ENCODE measurements at places on chromosomes 4 and X. TPM values are rescaled to one million over a fixed set of nuclear protein-coding genes. Genes with fewer than 3 reads are reported as not detected.

The SMARCA5 gene
- 31.6 TPM for total RNA-seq

DNA sequence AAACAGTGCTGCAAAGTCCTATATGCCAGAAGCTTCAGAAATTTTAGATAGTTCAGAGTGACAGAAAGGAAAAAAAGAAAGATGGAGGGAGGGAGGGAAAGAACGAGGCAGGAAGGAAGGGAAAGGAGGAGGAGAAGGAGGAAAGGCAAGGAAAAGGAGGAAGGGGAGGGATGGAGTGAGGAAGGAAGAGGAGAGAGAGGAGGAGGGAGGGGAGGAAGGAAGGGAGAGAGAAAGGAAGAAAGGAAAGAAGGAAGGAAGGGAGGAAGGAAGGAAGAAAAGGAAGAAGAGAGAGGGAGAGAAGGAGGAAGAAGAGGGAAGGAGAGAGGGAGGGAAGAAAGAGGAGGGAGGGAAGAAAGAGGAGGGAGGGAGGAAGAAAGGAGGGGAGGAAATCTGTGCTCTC is 42.4 kb upstream of the FHL1 start:
- no peak for DNase-seq

DNA sequence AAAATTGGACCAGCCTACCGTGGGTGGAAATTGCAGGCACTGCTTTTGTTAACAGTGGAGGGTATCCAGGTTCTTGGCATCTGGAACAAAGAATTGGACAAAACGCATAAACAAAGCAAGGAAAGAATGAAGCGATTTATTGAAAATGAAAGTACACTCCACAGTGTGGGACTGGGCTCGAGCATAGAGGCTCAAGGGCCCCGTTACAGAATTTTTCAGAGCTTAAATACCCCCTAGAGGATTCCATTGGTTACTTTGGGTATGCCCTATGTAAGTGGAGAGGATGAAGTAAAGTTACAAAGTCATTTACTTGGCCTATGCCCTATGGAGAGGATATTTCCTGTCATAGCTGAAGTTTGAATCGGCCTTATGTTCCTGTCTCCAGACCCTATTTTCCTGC is 85.3 kb downstream of the GLUD2 start:
- no peak for DNase-seq

- no peak for DNase-seq
Measured at GRCh38 chr4:19944806-19945205, 306.9 kb upstream of the SLIT2 start.

DNA sequence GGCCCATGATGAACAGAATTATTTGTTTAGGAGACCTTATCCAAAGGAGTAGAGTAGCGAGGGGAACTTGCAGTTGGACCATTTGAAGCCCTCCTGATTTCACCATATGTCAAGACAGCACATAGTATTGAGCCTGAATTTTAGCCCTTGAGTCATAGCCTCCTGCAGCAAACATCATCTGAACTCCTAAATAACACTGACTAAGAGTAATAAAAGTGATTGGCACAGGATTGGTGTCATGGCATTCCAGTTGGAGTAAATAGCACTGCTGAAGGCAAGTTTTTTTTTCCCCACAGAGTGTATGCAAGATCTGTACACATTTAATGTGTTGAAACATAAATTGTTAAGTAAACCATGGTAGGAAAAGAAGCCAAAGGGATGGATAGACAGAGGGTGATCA is 89.0 kb downstream of the COMMD8 start:
- no peak for DNase-seq

DNA sequence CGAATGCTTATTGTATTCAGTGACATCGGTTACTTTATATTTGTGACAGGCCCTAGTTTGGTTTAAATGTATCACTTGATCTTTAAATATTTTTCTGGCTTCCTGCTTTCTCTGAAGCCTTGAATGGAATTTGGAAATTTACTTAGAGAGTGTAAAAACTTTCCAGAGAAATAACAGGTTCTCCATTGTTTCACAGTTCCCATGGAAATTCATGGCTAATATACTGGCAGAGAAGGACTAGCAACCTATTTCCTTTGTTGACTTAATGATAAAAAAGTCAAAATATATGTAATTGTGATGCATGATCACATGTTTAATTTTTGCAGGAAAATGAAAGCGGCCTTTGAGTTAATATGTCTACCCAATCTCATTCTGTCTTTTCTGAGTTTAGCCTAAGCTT is 13.2 kb downstream of the NEIL3 start:
- DNase-seq, result no peak

The EXOC1L gene
- not detected for total RNA-seq

The GAGE2A gene
- not detected for total RNA-seq

- no peak for DNase-seq
Measured at GRCh38 chr4:87243426-87244053, 23.1 kb upstream of the KLHL8 start.

The MYOZ2 gene
- not detected for total RNA-seq

DNA sequence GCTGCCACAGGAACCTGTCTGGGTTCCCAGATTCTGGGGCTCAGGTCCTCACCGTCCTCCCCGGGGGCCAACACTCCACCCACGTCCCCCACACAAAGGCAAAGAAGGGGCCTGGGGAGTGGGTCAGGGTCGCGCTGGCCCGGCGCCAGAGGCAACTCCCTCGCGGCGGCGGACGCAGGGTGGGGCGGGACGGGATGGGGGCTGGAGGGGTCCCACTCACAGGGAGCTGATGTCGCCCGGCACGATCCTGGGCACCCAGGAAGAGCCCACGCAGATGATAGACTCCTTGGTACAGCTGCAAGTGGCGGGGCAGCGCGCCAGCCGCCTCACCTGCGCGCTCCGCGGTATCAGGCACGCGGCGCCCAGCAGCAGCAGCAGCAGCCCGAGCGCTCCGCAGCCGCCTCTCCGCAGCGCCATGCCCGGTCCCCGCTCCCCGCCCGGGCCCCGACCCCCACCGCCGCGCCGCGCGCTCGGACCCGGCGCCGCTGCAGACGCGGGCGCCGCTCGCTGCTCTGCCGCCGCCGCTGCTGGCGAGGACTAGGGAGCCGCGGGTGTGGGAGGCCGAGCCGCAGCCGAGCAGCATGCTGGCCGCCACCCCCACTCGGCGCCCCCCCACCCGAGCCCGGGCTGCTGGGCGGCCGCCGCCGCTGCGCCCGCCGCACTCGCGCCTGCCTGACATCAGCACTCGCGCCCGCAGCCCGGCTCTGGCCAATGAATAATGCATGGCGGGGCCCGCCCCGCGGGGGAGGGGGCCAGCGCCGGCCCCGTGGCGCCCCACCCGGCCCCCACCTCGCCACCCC is at the start of gene LGI2:
TSS of gene LGI2 (minus strand) at position 670 of the 800 bp plus-strand sequence. CDS start at position 417, 253 bp downstream.
- no peak for DNase-seq

The CD38 gene
- total RNA-seq, result 0.02 TPM

DNA sequence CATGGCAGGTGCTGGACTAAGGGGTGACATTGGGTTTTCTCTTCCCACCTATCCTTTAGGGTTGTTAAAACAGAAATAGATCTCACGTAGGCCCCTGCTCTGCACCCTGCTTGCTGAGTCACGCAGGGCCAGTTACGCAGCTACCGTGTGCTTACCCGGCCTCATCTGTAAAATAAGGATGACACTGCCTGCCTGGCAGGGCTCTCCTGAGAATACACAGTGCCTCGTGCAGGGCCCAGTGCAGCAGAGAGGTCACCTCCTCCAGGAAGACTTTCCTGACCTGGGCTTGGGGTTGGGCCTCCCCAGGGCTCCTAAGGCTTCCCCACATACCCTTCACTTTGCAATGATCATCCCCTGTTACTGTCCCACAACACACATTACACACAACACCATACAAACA is 33.6 kb upstream of the JAKMIP1 start:
- no peak for DNase-seq

GRCh38 chr4:163623787-163624186 is 129.3 kb downstream of the TMA16 start:
- DNase-seq, result no peak

The NAA11 gene
- 7.1 TPM for total RNA-seq

GRCh38 chrX:11349661-11350337 is 56.6 kb downstream of the AMELX start:
- no peak for DNase-seq

DNA sequence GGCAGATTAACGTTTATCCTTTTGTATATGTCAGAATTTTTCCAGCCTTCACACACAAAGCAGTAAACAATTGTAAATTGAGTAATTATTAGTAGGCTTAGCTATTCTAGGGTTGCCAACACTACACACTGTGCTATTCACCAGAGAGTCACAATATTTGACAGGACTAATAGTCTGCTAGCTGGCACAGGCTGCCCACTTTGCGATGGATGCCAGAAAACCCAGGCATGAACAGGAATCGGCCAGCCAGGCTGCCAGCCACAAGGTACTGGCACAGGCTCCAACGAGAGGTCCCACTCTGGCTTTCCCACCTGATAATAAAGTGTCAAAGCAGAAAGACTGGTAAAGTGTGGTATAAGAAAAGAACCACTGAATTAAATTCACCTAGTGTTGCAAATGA is 94.8 kb downstream of the TET2 start:
- no peak for DNase-seq

GRCh38 chrX:133151336-133151735 is 54.4 kb upstream of the USP26 start:
- DNase-seq, result peak; percentile 20

DNA sequence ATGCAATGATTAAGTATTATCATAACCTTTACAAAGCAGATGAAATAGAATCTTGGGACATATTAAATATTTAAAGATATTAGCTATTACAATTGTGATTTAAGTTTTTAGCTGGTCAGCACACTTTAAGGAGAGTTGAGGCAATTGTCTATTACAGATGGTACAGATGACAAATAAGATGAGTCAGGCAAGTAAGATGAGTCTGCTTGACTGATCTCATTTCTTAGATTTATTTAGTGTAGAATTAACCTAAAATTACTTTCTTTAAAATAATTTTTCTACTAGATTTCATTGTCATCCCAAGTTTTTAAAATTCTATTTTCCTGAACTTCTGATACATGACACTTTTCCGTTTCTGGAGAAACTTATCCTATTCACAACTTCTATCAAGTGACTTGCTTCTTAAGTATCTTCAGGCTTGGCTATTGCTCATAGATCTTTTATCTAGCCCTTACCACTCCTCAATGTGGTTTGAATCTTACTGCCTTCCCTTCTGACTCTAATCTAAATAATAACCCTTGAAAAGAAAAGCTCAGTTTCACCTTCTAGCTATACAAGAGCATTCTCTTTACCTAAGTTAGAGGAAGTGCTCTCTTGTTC is 32.9 kb downstream of the CXCL1 start:
- no peak for DNase-seq

The KCNE5 gene
- total RNA-seq, result 0.14 TPM

The TEX13D gene
- not detected for total RNA-seq

GRCh38 chrX:136193771-136194170 is 46.4 kb downstream of the FHL1 start:
- DNase-seq, result no peak

DNA sequence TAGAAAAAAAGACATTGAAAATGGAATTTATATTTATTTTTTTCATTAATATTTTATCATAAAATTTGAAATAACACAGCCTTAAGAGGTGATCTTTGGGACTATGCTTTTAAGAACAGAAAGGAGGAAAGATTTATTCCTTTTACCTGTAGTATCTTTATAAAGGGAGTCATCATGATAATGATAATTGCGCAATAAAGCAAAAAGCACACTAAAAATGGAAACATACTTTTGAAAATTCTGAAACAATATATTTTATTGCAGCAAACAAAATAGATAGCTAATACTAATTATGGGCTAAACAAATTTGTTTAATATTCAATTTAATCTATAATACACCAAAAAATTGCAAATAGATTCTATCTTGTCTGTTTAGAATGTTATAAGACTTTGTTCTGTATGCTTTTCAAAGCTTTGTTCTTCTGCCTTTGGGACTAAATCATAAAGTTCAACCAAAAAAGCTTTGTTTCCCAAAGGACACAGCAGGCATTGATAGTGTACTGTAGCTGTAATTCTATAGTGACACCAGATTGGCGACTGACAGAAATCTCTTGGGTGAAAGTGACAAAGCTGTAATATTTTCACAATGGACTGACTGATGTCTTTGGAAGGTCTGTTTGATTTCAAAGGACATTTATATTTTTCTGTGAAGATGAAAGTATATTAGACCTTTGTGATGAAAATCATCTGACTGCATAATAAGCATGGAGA is 2156.6 kb upstream of the TENM3 start:
- no peak for DNase-seq

The PABPC4L gene
- total RNA-seq, result 0.68 TPM

DNA sequence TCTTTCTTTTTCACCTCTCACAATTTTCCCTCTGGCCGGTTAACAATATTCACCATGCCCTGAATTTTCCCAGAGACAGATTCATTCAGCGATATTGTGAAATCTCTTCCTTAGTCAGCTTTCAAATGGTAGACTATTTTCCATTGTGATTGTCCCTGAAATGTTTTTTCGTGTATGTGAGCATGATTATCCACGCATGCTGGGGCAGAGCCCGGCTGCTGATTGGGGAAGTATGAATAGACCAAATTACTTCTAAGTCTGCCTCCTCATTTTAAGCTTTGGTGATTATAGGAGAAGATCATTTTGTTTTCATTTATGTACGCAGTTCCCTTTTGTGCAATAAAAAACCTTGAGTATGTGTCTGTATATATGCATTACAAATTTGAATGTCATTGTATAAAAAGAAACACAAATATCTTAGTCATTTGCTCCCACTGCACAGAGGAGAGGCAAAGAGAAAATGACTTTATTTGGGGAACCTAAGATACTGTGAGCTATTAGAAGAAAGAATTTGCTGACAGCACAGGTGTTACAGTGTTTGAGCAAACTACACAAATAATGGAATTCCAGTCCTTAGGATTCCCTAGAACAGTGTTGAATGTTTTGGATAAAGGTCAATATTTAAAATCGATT is 11.3 kb downstream of the DTHD1 start:
- no peak for DNase-seq

- no peak for DNase-seq
Measured at GRCh38 chr4:82367438-82368097, 6.2 kb downstream of the HNRNPD start.
